ENCODE measurements at places on chromosomes 4 and X. TPM values are rescaled to one million over a fixed set of nuclear protein-coding genes. Genes with fewer than 3 reads are reported as not detected.
A peak's percentile ranks its signal among the peaks of the same experiment; 100 is the strongest.

SPANXA2 gene
- not detected for total RNA-seq

DNA sequence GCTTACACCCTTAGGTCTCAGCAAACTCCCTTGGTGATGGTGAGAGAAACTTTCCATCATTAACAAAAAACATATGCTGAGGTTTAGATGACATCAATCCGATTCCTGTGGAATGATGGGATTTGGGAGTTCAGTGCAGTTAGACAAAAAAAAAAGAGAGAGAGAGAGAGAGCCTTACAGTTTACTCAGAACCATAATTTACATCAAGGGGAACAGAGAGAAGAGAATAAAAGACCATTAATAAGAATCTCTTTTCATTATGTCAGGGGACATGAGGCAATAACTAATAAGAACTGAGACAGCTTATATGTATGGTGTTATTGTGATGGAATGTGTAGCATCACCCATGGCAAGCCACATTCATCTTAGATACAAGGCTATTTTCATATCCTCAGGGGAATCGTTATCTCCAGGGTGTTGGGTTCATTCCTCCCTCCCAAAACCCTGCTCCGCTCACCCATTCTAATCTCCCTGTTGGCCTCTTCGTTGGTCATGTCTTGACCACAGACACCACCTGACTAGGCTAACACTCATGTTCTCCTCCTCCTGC lies 175.7 kb upstream of the MXRA5 start:
- no peak for ATAC-seq

ANKRD50 gene
- total RNA-seq = 0.53 TPM

DNA sequence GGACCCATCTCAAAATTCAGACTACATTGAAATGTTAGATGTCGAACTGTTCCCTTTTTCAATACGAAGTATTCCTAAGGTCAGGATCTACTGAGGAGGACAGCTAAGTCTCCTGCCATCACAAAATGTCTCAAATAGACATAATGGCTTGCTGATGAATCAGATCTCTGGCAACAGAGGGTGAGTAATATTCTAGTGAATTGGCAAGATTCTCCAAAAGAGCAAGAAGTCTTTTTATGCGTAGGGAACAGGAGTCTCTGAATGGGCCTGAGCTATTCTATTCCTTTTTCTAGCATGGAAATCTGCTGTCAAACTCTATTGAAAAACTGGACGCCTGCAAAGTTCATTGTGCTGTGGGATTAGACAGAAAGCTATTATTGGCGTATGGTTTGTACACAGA lies 145.4 kb downstream of the FNIP2 start:
- ATAC-seq = no peak

GRCh38 chr4:108793415-108793814 lies 30.6 kb upstream of the ETNPPL start:
- ATAC-seq = no peak

DNA sequence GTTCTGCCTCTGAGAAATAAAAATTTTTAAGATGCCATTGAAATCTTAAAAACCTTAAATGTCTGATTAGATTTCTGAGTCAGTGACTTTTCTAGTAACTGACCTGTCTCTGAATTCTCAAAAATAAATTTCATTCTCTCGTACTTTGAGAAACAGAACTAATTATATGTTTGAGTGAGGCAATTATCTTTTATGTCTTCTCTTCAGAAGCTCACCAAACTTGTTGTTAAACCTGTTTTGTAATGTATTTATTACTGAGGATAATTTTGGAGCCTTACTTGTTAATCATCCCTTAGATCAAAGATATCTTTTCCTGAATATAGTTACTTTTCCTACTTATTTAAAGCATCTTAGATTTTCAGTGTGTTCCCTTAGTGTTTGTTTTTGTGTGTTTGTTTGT lies 64.5 kb upstream of the MMAA start:
- no peak for ATAC-seq

DNA sequence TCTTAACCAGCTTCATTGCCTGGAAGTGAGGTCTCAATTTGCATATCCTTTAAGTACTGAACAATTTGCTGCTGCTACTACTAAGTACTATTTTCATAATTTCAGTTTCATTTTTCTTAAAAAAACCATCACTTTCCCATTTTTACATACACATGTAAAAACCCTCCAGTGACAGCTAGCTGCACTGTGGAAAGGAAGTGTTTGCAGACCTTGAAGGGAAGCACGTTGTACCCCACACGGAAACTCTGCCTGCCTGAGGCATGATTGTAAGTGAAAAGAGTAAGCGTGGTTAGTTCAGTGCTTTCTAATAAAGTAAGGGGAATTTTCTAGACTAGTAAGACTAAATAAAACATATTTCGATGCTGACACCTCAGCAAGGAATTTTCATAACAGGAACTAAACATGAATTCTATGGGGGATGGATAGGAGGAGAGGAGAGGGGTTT lies 103.6 kb downstream of the RAPGEF2 start:
- ATAC-seq = peak; percentile 92

TLR10 gene
- not detected for total RNA-seq

DNA sequence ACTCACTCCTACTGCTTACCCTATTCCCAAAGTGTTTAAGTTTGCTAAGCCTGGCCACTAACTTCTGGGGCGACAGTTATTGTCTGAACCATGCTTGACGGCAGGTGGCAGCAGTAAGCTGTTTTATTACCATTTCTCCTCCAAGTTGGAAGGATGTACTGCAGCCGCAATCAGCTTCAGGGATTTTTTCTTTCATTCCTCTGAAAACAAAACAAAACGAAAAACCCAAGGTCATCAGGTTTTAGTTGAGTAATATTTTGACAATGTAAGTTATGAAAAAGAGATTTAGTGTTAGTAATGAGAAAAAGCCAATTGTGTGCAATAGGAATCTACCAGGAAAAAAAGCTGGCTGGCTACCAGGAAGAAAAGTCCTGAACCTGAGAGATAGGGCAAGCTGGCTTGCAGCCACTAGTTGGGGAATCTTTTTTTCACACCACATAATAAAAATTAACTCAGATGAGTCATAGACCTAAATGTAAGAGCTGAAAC lies 13.2 kb upstream of the RAB9B start:
- ATAC-seq = peak; percentile 80

DNA sequence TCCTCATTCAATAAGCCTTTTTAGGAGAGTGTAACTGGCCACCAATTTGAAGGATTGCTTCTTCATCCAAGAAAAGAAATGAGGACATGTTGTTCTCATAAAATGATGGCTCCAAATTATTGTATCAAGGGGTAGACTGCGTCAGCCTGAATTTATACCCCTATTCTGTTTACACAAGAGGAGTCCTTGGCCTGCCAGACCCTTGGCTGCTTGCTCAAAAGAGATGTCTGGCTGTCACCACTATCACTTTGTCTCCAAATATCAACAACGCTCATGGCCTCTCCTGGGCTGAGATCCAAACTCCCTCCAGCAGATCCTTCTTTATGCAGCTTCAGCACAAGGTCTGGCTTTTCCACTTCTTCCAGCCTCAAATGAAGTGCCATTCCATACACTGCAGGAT lies 127.9 kb downstream of the OR13H1 start:
- no peak for ATAC-seq

DNA sequence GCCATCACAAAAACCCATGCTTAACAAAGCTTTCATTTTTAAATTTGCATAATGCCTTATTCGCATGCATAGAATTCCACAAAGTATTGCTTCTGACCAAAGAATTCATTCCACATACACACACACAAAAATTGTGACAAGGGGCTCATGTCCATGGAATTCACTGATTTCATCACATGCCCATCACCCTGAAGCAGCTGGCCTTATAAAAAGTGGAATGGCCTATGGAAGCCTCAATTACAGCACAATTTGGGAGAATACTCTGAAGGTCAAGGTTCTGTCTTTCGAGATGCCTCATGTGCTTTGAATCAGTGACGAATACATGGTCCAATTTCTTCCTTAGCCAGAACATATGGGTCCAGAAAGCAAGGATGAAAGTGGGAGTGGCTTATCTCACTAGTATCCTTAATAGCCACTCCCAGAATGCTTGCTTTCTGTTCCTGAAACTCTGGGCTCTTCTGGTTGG lies 165.7 kb downstream of the KDR start:
- ATAC-seq = no peak

ESX1 gene
- not detected for total RNA-seq

DNA sequence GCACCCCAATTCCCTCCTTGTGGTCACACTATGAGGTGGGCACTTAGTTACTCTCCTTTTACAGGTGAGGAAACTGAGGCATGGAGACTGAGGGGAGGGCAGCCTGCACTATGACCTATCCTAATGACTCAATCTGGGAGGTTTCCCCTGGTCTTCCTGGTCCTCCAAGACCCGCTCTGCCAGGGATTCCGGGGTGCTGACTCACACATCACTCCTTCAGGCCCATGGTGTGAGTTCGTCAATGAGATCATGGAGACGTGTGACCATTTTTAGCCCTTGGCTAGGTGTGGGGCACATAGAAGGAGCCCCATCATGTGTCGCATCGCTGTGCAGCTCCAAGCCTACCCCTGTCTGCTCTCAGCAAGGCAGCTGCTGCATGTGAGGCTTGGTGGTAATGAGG lies 32.4 kb upstream of the BCOR start:
- no peak for ATAC-seq

SH3RF1 gene
- total RNA-seq = 0.26 TPM

DNA sequence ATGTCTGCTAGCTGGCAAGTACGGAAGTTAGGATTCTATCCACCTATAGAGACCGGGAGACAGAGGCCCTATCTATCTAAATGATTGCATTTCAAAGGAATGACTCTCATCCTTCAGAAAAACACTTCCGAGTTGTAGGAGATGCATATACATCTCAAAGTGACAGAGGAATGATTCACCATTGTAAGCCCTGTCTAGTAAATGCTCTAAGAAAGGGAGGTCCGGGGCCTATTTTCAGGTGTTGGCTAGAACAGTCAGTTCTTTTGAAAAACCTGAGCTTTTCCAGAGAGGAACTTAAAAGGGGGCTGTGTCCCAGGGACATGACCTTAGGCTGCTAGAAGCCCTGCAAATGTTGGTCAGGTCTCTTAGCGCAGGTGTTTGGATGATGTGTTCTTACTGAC lies 262.9 kb upstream of the IL1RAPL1 start:
- ATAC-seq = no peak

KLHL13 gene
- 0.24 TPM for total RNA-seq

DNA sequence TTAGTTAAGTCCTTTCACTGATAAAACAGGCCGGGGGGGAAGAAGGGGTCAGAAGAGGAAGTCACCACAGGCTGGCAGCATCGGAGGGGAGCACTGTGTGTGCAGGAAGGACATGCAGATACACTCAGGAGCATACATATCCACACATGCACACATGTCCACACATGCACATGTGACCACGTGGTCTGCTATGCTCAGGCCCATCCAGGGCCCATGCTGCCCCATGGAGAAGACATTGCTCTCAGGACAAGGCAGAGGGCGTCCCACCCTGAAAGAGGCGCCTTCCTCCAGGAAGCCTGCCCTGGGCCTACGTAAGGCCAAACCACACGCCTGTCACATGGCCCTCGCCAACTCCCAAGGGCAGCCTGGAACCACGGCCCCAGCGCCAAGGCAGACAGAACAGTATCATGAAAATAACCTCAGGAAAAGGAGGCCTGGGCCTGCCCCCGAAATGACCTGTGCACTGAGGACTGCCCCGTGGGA lies 15.8 kb downstream of the WDR1 start:
- no peak for ATAC-seq

DNA sequence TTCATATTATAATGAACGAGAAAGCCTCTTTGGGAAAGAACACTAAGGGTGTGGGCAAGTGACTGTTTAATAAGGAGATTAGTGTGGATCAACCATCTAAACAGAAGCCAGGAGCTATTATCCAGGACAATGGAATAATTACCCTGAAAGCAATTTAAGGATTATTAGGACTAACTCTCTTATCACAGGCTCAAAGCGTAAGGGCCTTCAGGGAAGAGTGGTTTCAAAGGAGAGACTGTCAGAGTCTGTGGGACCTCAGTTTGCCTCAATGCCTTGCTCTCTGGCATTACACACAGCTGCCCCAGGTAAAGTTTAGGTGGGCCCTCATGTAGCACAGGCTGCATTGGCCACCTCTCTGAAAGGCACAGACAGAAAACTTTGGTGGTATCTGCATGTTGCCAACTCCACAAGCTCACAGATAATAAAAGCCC lies 717.2 kb upstream of the ADGRL3 start:
- ATAC-seq = no peak

DNA sequence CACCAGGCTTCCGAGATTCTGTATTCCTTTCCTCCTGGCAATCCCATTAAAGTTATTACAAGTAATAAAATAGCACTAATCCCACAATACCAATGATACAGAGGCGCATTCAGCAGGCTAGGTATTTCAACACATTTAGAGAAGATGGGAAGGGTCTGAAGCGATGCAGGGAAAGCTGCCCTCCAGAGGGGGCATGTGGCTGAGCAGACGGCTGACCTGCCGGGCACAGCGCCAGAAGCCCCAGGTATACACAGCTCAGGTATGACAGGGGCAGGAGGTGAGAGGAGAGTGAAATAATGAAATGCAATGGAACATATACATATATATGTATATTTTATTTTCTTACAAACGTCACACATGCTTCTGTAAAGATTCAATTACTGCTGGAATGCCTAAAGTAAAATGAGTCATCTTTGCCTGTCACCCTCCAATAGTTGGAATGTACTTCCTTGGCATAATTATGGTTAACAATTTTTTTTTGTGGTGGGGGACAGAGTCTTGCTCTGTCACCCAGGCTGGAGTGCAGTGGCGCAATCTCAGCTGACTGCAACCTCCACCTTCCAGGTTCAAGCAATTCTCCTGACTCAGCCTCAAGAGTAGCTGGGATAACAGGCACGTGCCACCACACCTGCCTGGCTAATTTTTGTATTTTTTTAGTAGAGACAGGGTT lies 21.3 kb upstream of the CDKN2AIP start:
- ATAC-seq = no peak

DNA sequence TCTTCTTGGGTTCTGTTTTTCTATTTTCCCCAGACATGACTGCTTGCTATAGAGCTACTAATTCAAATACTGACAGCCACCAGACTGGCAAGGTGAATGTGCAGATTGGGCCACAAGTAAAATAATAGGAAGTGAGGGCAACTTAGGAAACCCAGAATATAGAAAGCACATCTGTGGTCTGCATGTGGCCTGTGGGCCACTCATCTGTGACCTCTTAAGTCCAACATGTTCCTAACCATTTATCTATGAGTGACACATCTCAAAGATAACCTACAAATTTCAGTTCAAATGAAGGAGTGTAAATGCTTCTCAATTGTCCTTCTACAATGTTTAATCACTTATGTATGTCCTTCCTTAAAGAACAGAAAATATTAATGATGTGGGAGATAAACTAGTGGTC lies 128.9 kb downstream of the REELD1 start:
- peak; percentile 59 for ATAC-seq

DNA sequence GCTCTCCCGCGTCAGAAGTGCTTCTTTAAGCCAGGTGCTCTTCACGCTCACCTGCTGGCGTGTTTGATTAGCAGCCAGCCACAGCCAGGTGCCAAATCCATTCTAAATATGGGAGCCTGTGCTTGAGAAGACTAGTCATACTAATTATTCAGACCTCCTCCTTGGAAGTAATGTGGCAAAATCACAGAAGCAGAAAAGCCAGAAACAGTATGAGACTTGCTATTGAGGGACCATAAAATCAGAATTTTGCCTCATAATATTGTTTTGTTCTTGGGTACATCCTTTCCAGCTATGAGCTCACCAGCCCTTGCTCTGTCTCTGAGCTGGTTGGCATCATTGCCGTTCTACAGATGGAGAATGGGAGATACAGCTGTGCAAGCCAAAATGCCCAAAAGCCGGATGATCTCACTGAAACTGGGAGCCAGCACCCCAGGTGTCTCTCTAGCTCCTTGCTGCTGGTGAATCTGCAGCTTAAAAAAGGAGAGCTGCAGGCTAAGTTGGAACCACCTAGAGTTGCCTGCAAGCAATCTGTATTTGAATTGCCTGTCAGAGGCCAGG lies 205.4 kb downstream of the SHROOM3 start:
- ATAC-seq = no peak
